ENCODE measurements at places on chromosomes 3 and 15. TPM values are rescaled to one million over a fixed set of nuclear protein-coding genes. Genes with fewer than 3 reads are reported as not detected.

FHIT gene
- total RNA-seq: 0.40 TPM

RMDN3 gene
- 23.2 TPM for total RNA-seq

KBTBD13 gene
- not detected for total RNA-seq

ISG20 gene
- total RNA-seq: 33.2 TPM

IL17RE gene
- 0.88 TPM for total RNA-seq

HYAL1 gene
- total RNA-seq: 0.50 TPM

PYGO1 gene
- total RNA-seq: 7.4 TPM

ITIH1 gene
- not detected for total RNA-seq

NR1I2 gene
- not detected for total RNA-seq

ALPK3 gene
- total RNA-seq: 0.11 TPM

MST1R gene
- 7.6 TPM for total RNA-seq

CCR9 gene
- not detected for total RNA-seq

GABRG3 gene
- total RNA-seq: 0.31 TPM

SCN11A gene
- total RNA-seq: not detected

ADAMTS17 gene
- not detected for total RNA-seq

FANCD2OS gene
- not detected for total RNA-seq

CPOX gene
- total RNA-seq: 14.8 TPM

KLHL40 gene
- not detected for total RNA-seq

NOP10 gene
- 559 TPM for total RNA-seq

CCDC39 gene
- not detected for total RNA-seq

TRIM59 gene
- total RNA-seq: 4.9 TPM

PIERCE2 gene
- total RNA-seq: 4.8 TPM

CCRL2 gene
- 0.12 TPM for total RNA-seq

CPN2 gene
- not detected for total RNA-seq

SLC12A8 gene
- 1.6 TPM for total RNA-seq

GUCA1C gene
- total RNA-seq: not detected

SNRPA1 gene
- 120 TPM for total RNA-seq

All from A549 treated with RU486 at 1 μM for 4 hours (cell line).